Stimulated activated CD4-positive, alpha-beta T cell treated with anti-CD3 and anti-CD28 coated beads, Interleukin-1b, Interleukin-23, amount 100 ng/mL, for 1 hour (primary cell): ENCODE measurements at places on chromosomes 6 and 20.

DNA sequence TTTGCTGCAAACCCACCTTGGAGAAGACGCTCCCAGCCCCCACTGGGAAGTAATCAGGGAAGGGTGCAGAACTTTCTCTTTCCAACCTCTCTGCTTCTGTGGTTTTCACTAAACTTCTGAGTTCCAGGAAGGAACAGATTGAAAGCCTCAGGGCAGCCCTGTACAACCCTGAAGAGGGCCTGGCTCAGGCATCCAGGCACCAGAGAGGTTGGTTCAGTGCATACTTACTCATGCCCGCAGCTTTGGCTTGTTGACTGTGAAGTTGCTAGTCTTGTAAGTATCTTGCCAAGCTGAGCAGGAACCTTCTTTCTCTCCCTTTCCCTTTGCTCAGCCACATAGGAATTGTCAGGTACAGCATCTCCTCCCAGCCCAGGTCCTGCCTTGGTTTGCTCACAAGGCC is 272.2 kb upstream of the FOXQ1 start:
- no peak for DNase-seq

- DNase-seq: no peak
Measured at GRCh38 chr6:38774929-38775707, 60.0 kb downstream of the DNAH8 start.

DNA sequence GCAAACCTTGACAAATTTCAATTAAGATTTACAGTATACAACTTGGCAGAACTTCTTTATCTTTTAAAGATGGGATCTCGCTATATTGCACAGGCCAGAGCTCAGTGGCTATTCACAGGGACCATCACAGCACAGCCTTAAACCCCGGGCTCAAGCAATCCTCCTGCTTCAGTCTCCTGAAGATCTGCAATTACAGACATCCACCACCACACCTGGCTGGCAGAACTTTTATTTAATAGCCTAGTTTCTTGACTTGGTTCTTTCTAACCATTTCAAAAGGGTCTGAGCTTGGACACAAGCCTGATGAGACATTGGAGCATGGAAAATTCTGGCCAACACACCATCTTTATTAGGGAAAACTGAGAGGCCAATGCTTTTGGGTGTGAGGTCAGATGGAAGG is 151.6 kb upstream of the KCNG1 start:
- DNase-seq: no peak

- DNase-seq: no peak
Measured at GRCh38 chr6:27758491-27758890, 153.7 kb downstream of the OR2B2 start.

DNA sequence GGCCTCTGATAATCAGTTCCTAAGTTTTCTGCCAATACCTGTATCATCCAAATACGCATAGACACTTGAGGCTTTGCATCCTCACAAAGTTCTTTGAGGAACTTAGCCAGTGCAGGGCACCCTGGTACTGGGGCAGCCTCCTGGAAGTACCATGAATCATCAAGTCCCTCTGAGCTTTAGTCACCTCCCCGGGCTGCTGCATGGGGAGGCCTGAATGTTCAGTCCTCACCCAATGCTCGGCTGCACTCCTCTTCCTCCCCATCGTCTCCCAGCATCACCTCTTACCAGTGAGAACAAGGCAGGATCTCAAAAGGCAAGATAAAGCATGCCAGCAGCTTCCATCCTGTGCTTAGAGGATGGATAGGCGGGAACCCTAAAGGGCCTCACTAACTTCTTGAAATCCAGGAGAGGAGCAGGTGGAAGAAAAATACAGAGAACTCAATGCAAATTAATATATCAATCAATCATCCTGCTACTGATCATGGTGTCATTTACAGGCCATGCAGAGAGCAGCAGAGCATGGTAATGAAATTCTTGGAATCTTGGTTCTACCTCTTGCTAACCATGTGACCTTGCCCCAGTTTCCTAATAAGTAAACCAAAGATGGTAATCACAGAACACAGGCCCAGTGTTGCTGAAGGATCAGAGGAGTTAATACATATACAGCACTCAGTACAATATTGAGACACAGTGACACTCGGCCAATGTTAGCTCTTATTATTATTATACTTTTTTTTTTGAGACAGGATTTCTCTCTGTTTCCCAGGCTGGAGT is 4.7 kb upstream of the CCN6 start:
- no peak for DNase-seq

GRCh38 chr20:39909447-39909846 is 779.6 kb downstream of the MAFB start:
- DNase-seq: no peak

- no peak for DNase-seq
Measured at GRCh38 chr6:106170030-106170791, 84.1 kb downstream of the PRDM1 start.

GRCh38 chr6:170058878-170059485 is 231.9 kb downstream of the DLL1 start:
- no peak for DNase-seq

DNA sequence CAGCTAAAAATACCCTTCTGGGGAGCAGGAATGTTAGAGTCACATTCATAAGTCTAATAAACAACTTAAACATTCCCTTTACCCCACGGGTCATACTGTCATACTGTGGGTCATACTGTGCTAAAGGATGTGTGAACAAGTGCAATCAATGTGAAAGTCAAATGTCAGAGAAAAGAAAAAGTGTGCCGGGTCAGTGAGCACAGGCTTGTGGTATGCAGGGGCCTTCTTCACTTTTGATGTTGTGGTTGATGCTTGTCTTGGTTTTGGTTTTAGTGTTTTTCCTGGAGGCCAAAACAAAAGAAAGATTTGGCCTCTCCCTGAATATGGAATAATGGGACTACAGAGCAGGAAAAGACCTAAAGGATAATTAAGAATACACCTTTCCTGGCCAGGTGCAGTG is 267.9 kb upstream of the PLN start:
- no peak for DNase-seq

GRCh38 chr6:1836690-1837089 is 227.0 kb downstream of the FOXC1 start:
- DNase-seq: no peak

DNA sequence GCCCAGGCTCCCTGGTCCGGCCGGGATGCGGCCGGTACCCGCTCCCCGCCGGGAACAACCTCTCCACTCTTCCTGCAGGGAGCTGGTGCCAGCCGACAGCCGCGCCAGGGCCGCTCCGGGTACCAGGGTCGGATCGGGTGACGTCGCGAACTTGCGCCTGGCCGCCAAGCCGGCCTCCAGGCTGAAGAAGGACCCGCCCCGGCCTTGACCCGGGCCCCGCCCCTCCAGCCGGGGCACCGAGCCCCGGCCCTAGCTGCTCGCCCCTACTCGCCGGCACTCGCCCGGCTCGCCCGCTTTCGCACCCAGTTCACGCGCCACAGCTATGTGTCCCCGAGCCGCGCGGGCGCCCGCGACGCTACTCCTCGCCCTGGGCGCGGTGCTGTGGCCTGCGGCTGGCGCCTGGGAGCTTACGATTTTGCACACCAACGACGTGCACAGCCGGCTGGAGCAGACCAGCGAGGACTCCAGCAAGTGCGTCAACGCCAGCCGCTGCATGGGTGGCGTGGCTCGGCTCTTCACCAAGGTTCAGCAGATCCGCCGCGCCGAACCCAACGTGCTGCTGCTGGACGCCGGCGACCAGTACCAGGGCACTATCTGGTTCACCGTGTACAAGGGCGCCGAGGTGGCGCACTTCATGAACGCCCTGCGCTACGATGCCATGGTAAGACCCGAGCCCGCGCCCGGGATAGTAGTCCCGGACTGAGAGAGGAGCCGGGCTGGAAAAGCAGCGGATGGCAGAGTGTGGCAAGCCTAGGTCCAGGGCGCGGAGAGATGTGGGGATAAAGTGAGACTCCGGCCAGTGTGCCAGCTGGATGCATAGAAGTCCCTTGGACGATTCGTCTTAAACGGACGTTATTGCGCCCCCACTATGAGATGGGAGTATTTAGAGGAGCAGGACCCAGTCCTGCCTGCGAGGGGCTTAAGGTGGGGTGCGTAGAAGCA is at the start of gene NT5E:
Gene NT5E, plus strand, starts transcription at position 266 of the 942 bp plus-strand sequence. Its CDS starts 57 bp downstream, at position 323.
- no peak for DNase-seq

- no peak for DNase-seq
Measured at GRCh38 chr6:25536781-25537180, 115.2 kb upstream of the SCGN start.

DNA sequence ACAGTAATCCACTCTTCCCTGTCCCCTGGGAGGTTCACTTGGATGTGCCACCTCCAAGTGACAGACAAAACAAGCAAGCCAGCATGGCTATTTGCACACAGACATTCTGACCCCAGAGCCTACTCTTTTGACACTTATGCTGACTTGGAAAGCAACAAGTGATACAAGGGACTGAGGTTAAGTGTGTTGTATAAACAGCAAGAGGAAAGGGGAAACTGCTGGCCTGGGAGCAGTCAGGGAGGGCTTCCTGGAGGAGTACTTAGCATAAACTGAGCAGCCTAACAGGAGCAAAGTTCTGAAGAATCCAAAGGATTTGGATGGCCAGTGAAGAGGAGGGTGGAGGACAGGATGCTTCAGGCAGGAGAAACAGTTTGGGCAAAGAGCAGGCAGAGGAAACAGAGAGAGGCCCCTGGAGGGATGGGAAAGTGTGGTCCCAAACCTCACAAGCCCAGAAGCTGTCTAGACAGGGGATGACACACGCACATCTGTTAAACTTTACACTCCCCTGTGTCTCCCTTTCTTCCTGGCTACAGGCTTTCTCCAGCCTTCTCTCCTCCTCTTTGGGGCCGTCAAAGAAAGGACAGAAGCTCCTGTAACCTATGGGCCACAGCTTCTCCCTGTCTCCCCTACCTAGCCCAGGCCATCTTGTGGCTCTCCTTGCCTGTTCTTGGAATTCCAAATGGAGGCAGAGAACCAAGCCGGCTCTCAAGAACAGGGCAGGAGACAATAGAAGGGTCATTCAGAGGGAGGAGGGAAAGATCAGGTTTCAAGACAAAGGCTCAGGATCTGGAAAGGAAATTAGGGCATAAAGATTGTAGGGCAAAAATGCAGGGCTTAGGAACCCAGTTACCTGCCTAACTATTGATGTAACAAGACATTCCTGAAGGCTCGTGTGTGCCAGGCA is 19.3 kb downstream of the SULF2 start:
- no peak for DNase-seq

GRCh38 chr6:116579143-116579542 is 7.8 kb downstream of the RWDD1 start:
- no peak for DNase-seq

GRCh38 chr20:34876406-34877282 is at the start of gene ACSS2:
Gene ACSS2 (plus strand): TSS chr20:34876612. CDS start chr20:34876646, 34 bp downstream.
- peak; percentile 85 for DNase-seq

- no peak for DNase-seq
Measured at GRCh38 chr6:118774581-118774980, 119.4 kb upstream of the ASF1A start.

DNA sequence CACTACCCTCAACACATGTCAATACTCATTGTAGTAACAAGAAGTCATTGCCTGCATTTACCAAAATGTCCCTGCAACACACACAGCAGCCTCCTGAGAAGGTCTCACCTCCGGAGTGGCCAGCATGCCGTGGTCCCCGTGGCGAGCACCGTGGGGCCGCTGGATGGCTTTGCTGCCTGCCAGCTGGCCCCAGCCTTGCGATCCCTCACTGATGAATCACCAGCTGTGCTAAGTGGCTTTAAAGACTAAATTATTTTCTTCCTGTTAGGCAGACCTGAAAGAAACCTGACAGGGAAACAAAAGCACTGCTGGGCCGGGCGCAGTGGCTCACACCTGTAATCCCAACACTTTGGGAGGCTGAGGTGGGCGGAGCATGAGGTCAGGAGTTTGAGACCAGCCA is 306.7 kb downstream of the CDH4 start:
- no peak for DNase-seq

- DNase-seq: no peak
Measured at GRCh38 chr6:165231581-165232561, 77.5 kb downstream of the C6orf118 start.

DNA sequence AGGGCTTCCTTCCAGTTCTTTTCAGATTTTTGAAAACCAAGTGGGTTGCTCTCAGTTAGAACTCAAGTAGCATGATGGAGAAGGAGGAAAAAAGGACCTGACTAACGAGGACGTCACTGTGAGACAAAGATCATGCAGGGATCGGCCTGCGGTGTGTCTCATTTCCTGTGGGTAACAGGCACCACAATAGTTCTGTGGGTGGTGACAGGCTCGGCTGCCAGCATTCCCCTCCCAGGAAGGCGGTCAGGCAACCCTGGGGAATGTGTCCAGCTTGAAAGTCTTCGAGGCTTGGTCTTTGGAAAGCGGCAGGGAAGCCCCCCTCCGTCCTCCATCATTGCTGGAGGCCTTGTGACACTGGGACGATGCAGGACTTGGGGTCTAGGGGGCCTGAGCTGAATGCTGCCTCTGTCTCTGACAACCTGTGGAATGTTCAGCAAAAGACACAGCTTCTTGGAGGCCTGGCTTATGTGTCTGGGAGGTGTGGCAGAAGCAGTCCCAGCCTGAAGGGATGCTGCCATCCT is 121.0 kb downstream of the BCAS1 start:
- DNase-seq: peak; percentile 26

DNA sequence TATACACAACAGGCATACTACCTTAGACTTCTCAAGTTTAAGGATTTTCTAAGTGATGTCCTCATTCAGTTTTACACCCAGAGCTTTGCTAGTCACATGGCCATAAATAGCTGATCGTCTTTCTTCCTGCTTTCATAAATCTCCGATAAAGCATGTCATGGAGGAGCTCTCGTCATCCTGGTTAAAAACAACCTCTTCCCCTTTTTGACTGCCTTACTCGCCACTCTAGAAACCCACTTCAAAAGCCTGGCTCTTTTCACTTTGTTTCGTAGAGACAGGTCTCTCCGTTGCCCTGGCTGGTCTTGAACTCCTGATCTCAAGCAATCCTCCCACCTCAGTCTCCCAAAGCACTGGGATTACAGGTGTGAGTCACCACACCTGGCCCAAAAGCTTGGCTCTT is 67.0 kb upstream of the SMIM29 start:
- no peak for DNase-seq

DNA sequence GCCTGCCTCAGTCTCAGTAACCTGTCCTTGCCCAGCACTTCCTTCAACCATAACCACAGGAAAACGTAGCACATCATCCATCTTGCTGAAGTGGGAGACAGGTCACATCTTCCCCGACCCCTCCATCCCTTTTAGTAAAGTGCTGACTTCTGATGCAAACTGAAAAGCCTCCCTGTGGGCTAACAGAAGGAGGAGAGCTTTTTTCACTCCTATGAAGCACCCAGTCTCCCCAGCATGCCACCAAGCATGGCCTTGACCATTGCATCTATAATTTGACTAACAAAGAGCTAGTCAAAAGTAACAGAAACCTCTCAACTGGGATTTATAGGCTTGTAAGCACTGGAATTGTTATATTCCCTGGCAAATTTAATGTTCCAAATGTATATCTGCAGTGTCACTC is 288.9 kb upstream of the IRAK1BP1 start:
- no peak for DNase-seq

DNA sequence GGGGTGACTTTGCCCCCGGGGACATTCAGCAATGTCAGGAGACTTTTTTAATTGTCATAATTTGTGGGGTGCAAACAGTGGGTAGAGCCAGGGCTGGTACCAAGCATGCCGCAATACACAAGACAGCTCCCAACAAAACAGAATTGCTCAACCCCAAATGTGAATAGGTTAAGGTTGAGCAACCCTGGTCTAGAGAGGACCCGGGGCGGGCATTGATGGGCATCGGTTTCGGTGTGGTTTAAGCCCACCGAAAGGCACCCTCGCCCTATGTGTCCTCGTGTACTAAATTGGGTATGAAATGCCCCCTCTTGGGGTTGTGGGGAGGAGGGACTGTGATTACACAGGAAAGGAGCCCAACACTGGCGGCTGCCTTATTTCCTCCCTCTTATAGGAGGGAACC is 36.0 kb downstream of the KIAA1755 start:
- DNase-seq: no peak
